ENCODE measurements at places on chromosomes 6 and 20.

- no peak for DNase-seq
Measured at GRCh38 chr6:28224131-28225055, 682 bp upstream of the ZSCAN9 start.

- peak; percentile 2 for DNase-seq
Measured at GRCh38 chr6:115969207-115969929, 91.3 kb downstream of the FRK start.

DNA sequence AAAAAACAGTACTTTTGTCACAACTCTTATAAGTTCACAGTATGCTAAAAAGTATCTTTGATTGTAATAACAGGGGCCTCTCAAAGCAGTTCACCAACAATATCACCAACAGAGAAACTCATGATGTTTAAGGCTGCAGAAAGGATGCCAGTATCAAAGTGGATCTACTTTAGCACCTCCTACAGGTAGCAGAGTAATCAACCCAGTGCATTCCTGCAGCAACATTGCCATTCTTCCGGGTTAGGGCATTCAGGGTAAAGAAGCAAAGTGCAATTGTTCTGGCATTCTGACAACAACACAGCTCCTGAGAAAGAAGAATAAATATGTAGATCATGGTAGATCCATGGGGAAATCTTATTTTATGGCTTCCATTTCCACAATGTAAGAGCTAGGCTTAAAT is 7.6 kb upstream of the SLC17A4 start:
- no peak for DNase-seq

GRCh38 chr6:122005661-122006060 is 393.8 kb upstream of the HSF2 start:
- DNase-seq: no peak

- peak; percentile 76 for DNase-seq
Measured at GRCh38 chr6:142566628-142567396, 265.0 kb downstream of the ADGRG6 start.

DNA sequence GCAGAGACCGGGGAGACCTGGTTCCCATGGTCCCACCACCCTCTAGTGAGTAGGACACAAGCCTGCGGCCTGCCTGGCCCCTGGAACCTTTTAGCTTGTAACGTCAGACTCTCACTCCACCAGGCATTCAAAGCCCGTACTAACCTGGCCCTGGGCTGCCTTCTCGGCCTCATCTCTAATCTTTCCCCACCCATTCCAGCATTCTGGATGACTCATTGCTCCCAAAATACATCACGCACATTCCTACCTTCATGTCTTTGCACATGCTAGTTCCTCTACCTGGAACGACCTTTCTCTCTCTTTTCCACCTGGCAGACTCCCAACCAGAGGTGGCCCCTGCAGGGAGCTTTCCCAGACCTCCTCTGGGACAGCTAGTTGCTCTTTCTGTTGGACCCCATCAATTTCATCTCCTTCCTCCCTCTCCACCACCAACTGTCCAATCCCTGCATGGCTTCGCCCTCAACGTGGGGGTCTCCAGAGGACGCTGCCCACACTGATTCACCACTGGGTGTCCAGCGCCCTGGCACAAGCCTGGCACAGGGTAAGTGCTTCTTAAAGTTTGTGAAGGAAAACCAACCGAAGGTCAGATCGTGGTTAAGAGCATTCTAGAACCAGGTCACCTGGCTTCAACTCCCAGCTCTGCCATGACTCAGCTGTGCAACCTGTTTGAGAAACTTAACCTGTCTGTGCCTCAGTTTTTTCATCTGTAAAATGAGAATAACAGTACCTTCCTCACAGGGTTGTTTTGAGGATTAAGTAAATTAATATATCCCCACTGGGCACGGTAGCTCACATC is 35.2 kb downstream of the JPH2 start:
- no peak for DNase-seq

DNA sequence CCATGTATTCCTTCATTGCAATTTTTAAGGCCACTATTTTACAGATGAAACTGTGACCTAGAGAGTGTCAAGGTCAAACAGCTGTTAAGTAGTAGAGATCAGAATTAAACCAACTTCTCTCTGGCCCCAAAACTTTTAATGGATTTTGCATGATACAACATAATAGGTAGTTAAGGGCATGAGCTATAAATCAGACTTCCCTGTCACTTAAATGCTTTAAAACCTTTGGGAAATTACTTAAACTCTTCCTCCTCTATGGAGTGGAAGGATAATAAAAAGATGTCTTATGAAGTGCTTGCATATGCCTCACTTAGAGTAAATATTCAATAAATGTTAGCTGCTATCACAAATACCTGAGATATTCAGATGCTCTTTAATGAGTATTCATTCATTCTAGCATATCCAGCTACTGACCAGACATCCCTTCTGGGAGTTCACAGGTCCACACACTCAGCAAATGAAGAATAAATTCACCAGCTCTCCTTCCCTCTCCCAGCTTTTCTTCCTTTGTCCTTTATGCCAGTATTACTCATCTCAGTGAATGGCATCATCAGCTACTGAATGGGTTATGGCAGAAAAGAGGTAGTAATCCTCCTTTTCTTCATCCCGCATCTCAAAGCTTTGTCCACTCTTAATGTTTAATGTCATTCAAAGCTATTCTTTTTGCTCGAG is 36.2 kb downstream of the EYA4 start:
- no peak for DNase-seq

All from AG08395 (cell line).